GM06990 (cell line): ENCODE measurements at places on chromosomes 3 and 15.

GRCh38 chr3:17078926-17079465, 194.2 kb downstream of the PLCL2 start:
- DNase-seq, result no peak

DNA sequence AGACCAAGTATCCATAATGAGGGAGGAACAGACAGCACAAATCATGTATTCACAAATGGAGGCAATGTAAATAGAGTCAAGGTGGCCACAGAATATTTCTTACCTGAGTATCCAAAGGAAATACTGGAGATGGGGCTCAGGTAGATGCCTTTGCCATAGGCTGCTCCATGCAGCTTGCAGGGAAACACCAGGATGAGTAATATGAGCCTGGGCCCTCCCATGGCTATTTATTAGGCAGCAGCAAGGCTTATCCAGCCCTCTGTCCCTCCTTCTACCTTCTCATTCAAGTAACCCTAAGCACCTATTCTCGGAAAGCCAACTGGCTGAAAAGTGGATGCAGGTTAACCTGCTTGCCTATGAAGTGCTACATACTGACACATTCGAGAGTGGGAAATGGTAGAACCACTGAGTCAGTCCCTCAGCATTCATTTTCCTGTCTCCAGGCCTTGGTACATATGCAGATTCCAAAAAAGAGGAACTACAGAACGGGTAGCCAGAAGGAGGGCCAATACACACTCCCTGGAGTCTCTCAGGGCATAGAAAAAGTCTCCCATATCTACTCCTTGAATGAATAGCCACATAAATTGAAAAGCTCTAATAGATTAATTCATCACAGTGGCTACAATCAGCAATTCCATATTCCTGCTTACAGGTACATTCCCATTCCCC, 18.3 kb upstream of the PKM start:
- no peak for DNase-seq

- DNase-seq, result no peak
These were observed 12.6 kb downstream of the DUT start for GRCh38 chr15:48343865-48344264.

DNA sequence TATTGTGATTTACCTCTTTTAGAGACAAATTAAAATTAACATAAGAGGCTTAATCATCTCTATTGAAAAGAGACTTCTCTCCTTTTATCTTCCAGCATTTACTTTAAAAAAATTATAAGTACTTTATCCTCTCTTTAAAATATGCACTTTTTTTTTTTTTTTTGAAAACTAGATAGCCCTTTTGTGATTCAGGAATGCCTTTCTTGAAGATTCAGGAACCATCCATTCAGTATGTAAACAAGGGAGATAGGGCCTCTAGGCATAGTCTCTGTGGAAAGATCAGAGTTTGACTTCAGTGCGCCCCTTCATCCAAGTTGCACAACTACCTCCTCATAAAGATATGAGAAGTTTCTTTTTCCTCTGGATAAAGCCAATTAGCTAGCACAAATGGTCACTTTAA, 1163.7 kb downstream of the SI start:
- no peak for DNase-seq

DNA sequence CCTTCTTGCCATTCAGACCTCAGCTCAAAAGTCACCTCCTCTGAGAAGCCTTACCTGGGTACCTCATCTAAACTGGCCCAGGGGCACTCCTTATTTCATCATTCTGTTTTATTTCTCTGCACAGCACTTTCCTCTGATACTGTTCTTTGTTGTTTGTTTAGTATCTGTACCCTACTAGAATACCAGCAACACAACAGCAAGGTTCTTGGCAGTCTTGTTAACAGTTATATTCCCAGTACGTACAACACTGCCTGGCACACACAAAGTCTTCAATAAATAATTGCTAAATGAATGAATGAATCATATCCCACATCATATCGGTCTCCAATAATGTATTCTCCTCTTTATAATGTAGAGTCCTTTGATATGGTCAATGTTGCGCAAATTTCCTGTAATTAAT, 188.1 kb downstream of the FOXP1 start:
- DNase-seq, result no peak

- no peak for DNase-seq
These were observed 12.9 kb upstream of the MUSTN1 start for GRCh38 chr3:52847726-52848125.

DNA sequence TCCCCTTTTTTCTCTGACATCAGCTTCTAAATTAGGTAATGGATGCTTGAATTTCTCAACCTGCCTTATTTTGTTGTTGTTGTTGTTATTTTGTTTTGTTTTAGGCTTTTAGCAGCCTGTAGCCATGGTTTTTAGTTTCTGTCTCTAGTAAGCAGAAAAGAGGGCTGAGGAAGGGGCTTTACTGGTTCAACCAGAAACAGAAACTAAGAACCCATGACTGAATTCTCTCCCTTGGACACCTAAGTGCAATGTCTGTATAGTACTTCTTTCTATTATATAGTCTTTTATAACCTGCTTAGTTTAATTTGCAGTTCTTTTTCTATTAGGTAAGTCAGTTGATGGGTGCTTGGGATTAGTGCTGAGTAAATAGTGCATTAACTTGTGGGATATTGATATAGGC, 129.0 kb downstream of the BBX start:
- no peak for DNase-seq

- no peak for DNase-seq
These were observed 46.5 kb upstream of the SMAD6 start for GRCh38 chr15:66655511-66655910.

DNA sequence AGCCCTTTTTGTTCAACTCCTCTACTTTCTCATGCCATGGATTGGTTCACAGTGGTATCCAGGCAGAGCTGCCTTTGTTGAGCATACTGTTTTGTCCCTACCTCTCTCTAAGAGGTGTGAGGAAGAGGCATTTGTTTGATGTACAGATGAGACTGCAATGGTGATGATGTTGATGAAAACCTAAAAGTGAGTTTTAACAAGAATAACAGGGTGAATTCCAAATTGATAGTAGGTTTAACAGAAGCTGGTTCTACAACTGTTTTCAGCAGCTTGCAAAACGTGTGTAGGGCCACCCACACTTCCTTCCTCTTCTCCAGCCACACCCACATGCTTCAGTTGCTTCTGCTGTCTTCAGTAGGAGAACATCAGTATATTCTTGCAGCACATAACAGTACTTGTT, 10.2 kb downstream of the SNRK start:
- DNase-seq, result peak; percentile 19

DNA sequence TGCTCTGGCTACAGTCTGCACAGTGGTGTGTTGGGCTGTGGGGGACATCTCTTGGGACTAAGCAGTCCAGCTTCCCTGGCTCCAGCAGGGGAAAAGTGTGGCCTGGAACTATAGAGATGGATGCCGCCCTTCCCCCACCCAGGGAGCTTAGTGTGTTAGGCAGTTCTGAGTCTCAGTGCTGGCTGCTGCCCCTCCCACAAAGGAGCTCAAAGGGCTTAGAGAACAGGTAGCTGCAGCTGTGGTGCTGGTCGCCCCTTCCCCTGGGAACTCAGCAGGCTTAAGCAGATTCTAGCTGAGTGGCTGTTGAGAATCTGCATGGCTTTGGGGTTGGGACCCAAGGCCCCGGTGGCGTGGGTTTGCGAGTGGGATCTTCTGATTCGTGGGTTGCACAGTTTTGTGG, 190.8 kb downstream of the PDCD6IP start:
- no peak for DNase-seq
